Mesenteric fat pad (tissue), 1 donor: ENCODE measurements at places on chromosomes 2 and 18. TPM values are rescaled to one million over a fixed set of nuclear protein-coding genes. Genes with fewer than 3 reads are reported as not detected.

DNA sequence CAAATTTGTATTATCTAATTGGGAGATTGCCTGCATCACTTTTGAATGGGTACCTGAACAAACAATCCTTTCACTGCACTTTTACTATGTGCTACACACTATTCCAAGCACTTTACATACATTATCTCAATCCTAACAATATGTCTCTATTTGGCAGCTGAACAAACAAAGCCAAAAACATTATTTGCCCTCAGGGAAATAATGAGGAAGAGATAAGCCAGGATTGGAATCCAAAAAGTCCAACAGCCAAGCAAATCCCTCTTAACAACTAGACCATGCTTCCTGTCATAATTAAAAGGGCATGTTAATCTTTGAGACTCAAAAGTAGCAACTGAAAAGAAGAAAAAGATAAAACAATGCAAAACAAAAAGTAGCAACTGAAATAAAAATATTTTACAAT lies 32.1 kb downstream of the RPRD1A start:
- no peak for DNase-seq

DNA sequence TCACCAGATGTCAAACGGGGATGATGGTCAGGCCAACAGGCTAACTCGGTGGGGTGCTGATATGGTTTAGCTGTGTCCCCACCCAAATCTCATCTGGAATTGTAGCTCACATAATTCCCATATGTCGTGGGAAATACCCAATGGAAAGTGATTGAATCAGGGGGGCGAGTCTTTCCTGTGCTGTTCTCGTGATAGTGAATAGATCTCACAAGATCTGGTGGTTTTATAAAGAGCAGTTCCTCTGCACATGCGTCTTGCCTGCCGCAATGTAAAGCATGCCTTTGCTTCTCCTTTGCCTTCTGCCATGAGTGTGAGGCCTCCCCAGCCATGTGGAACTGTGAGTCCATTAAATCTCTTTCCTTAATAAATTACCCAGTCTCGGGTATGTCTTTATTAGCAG lies 74.4 kb upstream of the YWHAQ start:
- DNase-seq, result no peak

GRCh38 chr18:60452421-60452820 lies 79.8 kb upstream of the MC4R start:
- no peak for DNase-seq

The MBD5 gene
- 28.1 TPM for total RNA-seq

The MPP4 gene
- not detected for total RNA-seq

- no peak for DNase-seq
Measured at GRCh38 chr2:232584238-232584637, 33.7 kb downstream of the EIF4E2 start.
